Stimulated activated memory B cell treated with anti-CD40 and anti-IgM and Interleukin-4, amounts not matched to agents 10 μg/mL and 1 μg/mL and 100 μg/mL, for 72 hours (primary cell): ENCODE measurements at places on chromosomes 12 and 14.

DNA sequence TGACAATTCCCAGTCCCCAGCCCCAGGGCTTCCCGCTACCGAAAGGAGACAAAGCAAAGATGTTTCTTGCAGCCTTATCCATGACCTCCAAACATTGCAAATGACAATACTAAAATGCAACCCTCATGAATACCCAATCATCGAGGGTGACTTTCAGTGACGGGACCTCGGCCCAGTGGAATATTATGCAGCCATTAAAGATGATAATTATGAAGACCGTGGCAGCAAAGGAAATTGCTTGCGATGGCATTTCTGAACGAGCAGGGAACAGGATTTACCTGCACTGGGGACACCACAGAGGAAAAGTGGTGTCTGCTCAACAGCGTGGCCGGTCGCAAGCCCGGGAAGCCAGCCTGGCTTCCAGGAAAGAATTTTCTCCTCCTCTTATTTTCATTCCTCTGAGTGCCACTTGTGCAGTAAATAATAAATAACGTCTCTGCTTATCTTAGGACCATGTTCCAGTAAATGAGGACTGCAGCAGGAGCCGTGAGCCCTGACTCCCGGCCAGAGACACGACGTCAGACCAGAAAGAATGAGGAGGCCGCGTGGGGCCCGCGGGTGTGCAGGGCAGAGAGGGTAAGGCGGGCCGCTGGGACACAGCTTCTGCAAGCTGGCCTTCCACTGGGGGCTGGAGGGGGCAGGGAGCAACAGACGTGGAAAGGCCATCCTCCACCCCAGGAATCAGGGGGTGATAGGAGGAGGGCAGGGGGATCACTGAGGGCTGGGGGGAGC is 6.6 kb downstream of the C14orf180 start:
- no peak for ATAC-seq

- no peak for ATAC-seq
These were observed 27.6 kb downstream of the TCTN1 start for GRCh38 chr12:110641521-110641920.

GRCh38 chr14:50038398-50039119 is 77.8 kb downstream of the VCPKMT start:
- peak; percentile 94 for ATAC-seq

GRCh38 chr14:22748631-22749068 is 17.8 kb upstream of the OXA1L start:
- ATAC-seq, result peak; percentile 64

DNA sequence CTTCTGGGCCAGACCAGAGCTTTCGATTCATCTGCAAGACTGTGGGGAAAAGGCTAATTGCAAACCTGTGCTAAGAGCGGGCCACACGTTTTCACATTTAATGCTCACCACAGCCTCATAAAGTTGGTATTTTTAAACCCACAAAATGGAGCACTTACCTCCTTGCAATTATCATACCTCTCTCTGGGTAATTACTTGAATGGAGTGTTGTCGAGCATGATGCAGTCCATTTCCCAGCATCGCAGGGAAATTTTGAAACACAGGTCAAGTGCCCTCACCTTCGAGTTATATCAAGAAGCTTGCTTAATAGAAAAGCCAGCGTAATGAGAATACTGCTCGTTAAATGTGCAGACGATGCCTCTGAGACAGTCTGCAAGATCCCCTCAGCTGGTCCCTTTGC is 8.8 kb upstream of the IFI27L2 start:
- no peak for ATAC-seq
